Urothelium cell line (cell line): ENCODE measurements at places on chromosomes 11 and 22.
A peak's percentile ranks its signal among the peaks of the same experiment; 100 is the strongest.

GRCh38 chr22:49295851-49296560 lies 531.7 kb downstream of the BRD1 start:
- DNase-seq: no peak

GRCh38 chr22:38762551-38762983 lies 6.8 kb upstream of the SUN2 start:
- no peak for DNase-seq

GRCh38 chr11:23457641-23458040 lies 597.4 kb upstream of the CCDC179 start:
- DNase-seq: no peak

GRCh38 chr11:102467080-102467708 lies 14.6 kb upstream of the TMEM123 start:
- DNase-seq: no peak

- DNase-seq: peak; percentile 73
Measured at GRCh38 chr11:69587454-69588090, 53.4 kb upstream of the CCND1 start.

DNA sequence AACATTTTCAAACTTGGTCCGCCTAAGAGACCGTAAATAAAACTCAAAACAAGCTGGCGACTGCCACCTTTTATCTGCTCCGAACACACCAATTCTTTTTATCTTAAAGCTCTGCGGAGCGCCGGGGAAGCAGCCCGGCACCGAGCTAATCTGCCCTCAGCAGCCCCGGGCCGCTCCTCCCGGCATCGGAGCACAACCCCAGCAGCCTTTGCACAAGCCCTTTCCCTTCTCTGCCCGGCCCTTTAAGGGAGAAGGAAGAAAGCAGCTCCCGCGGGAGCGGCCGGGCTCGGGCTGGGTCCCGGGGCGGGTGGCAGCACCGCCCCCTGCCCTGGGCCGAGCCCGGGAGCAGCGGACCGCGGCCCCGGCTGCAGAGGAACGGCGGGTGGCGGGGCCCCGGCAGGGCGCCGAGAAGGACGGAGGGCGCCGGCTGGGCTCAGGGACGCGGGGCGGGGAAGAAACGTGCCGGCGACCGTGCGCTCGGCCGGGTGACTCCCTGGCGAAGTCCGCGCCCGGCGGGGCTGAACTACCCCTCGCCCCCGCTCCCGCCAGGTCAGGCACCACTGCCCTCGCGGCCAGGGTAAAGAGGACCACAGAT lies 133.6 kb upstream of the C11orf58 start:
- peak; percentile 50 for DNase-seq

DNA sequence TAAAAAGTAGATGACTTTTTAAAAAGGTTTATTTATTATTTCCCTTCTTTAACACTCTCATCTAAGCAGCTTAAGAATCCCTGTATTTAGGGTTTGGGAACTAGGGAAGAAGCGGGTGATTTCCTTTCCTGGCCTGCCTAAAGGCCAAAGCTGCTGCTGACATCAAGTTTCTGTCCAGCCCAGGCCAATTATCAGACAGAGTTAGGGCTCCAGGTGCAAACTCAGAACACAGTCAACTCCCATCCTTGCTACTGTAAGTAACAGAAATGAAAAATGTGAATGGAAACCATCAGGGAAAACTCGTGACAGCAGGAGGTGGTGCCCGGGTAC lies 108.9 kb downstream of the CCDC81 start:
- no peak for DNase-seq

- no peak for DNase-seq
Measured at GRCh38 chr22:46815896-46816731, 53.7 kb downstream of the TBC1D22A start.

DNA sequence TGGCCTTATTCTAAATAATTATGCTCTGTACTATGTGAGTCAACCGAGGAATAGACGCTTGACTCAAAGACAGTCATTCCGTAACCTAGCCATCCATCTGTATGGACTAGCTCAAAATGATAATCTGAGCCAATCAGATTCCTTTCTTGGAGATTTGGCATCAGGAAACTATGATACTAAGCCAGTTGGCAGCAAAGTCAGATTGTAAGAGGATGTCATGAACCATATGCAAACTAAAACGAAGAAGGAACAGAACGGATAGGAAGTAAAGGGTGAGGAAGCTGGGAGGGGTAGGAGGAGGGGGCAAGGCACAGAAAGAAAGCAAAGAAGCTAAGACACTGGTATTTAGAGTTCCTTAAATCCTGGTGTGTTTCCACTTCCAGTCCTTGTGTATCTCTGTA lies 10.7 kb upstream of the SESN3 start:
- no peak for DNase-seq

- DNase-seq: no peak
Measured at GRCh38 chr22:23570681-23571080, 9.4 kb downstream of the IGLL1 start.

GRCh38 chr11:111946499-111946898 lies 9.4 kb downstream of the DIXDC1 start:
- DNase-seq: no peak

GRCh38 chr11:111589114-111589513 lies 13.1 kb upstream of the SIK2 start:
- no peak for DNase-seq

- DNase-seq: no peak
Measured at GRCh38 chr22:41987276-41987675, 11.3 kb upstream of the WBP2NL start.

DNA sequence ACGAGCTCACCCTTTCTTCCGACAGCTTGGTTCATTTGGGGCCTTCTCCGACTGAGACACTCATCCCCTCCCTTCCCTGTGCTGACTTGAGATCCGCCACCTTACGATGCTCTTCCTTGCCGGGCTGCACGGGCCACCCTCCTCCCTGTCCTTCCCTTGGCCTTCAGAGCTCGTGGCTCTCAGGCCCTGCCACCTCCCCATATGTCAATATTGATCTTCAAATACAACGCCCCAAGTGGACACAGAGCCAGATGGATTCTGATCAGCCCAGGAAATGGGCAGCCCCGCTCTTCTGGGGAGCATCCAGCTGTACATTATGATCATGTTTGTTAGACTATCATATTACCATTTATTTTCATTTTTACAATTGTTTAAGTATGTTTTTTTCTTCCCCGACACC lies 812.8 kb downstream of the TBC1D22A start:
- DNase-seq: no peak
